GM20000 (cell line): ENCODE measurements at places on chromosomes 13 and 19.

GRCh38 chr19:7455600-7456296 lies 33.1 kb downstream of the PEX11G start:
- DNase-seq = no peak

- DNase-seq = no peak
These were observed 3.5 kb upstream of the LILRB4 start for GRCh38 chr19:54659300-54659699.

- DNase-seq = peak; percentile 55
These were observed 651 bp downstream of the GAPDHS start for GRCh38 chr19:35533822-35534392.

DNA sequence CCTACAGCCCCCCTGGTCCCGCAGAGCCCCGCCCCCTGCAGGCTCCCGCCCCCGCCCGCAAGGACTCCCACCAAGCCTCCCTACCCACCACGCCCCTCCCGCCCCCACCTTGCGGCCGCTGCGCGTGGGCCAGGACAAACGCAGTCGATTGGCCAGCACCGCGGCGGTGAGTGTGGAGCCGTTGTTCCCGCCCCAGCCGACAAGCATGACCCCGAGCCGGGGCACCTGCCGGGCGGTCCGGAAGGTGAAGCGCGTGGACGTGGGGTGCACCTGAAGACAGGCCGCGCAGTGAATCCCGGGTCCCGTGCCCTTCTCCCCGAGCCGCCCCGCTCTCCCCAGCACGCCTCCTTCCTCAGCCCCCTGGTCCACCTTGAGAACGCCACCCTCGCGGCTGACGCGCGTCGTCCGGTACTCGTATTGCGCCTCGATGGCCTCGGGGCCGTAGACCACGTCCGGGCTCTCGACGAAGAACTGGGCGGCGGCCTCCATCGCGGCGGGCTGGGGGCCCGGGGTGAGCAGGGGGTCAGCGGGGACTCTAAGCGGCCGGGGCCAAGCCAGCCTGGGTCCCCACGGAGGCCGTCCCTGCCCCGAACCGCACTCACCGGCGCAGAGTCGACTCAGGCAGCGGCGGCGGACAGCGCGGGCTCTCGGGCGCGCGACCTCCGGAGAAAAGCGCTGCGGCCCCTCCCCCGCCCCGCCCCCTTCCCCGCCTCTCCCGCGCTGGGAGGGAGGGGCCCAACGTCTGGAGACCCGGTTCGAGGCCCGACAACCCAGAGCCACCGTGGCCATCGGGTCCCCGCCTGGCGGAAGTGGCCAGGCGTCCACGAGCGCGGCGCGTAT lies at the start of gene ISYNA1:
Gene ISYNA1, minus strand, starts transcription at position 643 of the 840 bp plus-strand sequence. Its CDS starts 154 bp downstream, at position 489.
- DNase-seq = peak; percentile 85
